Mononuclear cell (primary cell): ENCODE measurements at places on chromosomes 6 and 20. TPM values are rescaled to one million over a fixed set of nuclear protein-coding genes. Genes with fewer than 3 reads are reported as not detected.

TNF gene
- 230 TPM for total RNA-seq

DNAH8 gene
- 0.10 TPM for total RNA-seq

RNF5 gene
- total RNA-seq, result 13.2 TPM

ERVFRD-1 gene
- total RNA-seq, result 0.10 TPM

GNAS-AS1 gene
- total RNA-seq, result 0.10 TPM

KCNG1 gene
- 2.3 TPM for total RNA-seq

ADGRB3 gene
- total RNA-seq, result 0.10 TPM

CRISP2 gene
- not detected for total RNA-seq

PAX1 gene
- total RNA-seq, result not detected

BCAS1 gene
- total RNA-seq, result 0.84 TPM

C6orf141 gene
- 0.21 TPM for total RNA-seq

SLC22A2 gene
- not detected for total RNA-seq

OLIG3 gene
- not detected for total RNA-seq

SPDEF gene
- total RNA-seq, result 0.31 TPM

MMP24 gene
- not detected for total RNA-seq

XKR7 gene
- under 0.01 TPM for total RNA-seq

ADISSP gene
- 15.5 TPM for total RNA-seq

TRERF1 gene
- 9.8 TPM for total RNA-seq

TCF21 gene
- total RNA-seq, result not detected

FAM110A gene
- total RNA-seq, result 10.6 TPM

SYCP2L gene
- total RNA-seq, result not detected

ZSCAN31 gene
- 1.3 TPM for total RNA-seq

SERPINB1 gene
- total RNA-seq, result 127 TPM

TAP1 gene
- total RNA-seq, result 67.2 TPM

ABHD16B gene
- not detected for total RNA-seq

CD24 gene
- total RNA-seq, result 2.4 TPM

GATA5 gene
- total RNA-seq, result not detected

SIM1 gene
- not detected for total RNA-seq

DCDC2 gene
- 0.10 TPM for total RNA-seq

DPM1 gene
- 58.2 TPM for total RNA-seq

RTF2 gene
- total RNA-seq, result 49.7 TPM

FBXO30 gene
- total RNA-seq, result 4.0 TPM

MYO6 gene
- total RNA-seq, result 2.4 TPM

PLCB1 gene
- total RNA-seq, result 14.6 TPM

FAM162B gene
- total RNA-seq, result not detected
